ENCODE measurements at places on chromosomes 12 and 14.

- DNase-seq, result no peak
Observed at GRCh38 chr14:106662936-106663550, 1136.7 kb downstream of the TMEM121 start.

- DNase-seq, result no peak
Observed at GRCh38 chr12:2341051-2341751, 288.4 kb downstream of the CACNA1C start.

DNA sequence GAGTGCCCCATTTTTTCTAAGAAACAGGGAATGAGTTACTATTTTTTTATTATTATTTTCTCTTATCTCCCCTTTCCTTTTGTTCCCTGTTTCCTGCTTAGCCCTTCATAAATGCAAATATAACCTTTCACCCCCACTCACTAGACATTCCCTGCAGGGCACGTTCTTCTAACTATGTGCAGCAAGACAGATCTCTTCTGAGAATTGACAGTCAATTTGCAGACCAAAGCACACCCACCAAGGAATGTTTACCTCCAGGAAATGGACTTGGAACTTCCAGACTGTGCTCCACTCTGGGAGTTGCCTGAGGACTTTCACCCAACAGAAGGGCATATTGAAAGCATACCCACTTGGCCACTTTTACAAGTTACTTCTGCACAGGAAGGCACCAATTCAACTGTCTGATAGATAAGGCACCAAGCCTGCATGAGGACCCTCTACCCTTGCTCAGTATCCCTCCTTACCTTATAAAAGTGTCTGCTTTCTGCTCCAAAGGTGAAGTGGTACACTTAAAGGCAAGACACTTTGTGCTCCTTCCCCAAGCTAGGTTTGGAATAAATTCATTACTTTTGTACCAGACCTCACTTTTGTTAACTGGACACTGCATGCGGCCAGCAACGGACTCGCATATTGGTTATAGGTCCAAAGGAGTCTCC, 6.5 kb downstream of the TAS2R19 start:
- DNase-seq, result no peak

DNA sequence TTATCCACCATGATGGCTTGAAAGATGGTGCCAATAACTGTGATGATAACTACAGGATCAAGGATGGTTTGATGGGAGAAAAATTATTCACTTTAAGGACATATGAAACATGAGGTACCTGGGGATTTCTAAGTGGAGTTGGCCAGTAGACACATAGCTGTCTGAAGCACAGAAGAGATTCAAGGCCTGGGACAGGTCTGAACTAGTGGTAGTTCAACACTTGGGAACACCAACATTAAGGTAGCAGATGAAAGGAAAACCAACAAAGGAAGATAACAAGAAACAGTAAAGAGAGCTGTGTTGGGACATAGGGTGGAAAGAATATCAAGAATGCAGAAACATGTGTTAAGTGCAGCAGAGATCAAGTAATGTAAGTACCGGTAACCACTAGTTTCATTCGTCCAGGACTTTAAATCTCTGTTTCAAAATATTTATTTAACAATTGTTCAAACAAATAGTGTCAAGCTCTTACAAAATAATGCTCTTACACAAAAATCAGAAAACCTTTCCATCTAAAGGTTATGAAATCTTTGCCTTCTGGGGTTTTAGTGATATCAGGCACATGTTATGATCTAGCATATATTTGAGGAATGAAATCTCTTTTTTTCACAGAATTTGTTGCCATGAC, 104.7 kb downstream of the ST8SIA1 start:
- DNase-seq, result no peak

DNA sequence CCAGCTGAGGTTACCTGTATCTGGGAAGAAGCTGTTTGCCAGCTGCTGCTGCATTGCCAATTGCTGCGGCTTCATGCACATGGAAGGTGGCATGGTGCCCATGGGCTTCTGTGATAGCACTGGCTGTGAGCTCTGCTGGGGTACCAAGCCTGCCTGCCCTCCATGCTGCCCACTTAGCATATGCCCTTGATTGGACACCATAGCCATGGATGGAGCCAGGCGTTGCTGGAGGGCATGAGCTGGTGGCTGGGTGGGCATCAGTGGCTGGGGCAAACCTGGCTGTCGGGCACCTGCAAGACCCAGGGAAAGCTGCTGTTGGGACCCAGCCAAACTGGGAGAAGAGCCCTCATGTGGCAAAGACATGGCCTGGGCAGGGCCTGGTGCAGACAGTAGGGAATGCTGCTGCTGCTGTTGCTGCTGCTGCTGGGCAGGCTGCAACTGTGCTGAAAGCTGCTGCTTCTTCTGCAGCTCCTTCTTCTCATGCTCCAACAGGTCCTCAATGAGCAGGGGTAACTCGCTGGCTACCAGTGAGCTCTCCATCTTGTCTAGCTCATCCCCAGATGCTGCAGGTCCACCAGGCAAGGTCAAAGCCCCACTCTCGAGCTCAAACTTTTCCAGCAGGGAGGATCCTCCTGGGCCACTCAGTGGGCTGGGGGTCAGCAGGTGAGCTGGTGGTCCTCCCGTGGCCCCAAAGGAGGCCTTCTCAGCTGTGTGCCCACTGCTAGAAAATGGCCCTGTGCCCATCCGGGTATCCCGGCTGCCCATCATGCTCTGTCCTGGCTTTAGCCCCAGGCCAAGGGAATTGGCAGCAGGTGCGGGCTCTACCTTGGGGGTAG, 18.8 kb upstream of the PRKAG1 start:
- DNase-seq, result no peak

- DNase-seq, result no peak
Observed at GRCh38 chr14:96363751-96364336, 518 bp downstream of the GSKIP start.

GRCh38 chr12:121767525-121768016, 25.9 kb downstream of the RHOF start:
- no peak for DNase-seq

DNA sequence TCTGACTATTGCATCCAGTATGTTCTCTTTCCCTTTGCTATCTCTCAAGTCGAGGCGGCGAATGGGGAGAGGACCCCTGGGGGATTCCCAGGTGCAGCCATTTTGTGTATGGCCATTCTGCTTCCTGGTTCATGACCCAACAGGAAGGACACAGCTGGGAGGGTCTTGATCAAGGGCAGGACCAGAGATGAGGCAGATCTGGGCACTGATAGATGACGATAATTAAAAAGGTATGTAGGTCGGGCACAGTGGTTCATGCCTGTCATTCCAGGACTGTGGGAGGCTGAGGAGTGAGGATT, 73.9 kb downstream of the EID3 start:
- no peak for DNase-seq

GRCh38 chr14:59630288-59630963, 53.8 kb upstream of the CCDC175 start:
- DNase-seq, result no peak

- no peak for DNase-seq
Observed at GRCh38 chr12:59185295-59185694, 265.0 kb upstream of the LRIG3 start.

DNA sequence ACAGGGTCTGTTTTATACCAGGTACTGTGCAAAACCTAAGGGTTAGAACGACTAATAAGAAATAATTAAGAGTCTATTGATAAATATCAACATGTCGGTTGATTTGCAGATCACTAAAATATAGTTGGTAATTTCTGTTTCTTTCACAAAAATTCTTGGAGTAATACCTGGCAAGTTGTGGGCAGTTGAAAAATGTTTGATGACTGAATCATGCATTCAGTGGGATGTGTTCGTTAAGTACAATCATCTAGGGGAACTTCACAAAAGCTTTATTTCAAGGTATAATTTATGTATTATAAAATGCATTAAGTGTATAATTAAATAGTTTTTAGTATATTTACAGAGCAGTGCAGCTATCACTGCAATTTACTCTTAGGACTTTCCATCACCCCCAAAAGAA, 120.0 kb downstream of the KCNA5 start:
- DNase-seq, result no peak

- no peak for DNase-seq
Observed at GRCh38 chr12:128138125-128138524, 128.8 kb upstream of the TMEM132C start.

DNA sequence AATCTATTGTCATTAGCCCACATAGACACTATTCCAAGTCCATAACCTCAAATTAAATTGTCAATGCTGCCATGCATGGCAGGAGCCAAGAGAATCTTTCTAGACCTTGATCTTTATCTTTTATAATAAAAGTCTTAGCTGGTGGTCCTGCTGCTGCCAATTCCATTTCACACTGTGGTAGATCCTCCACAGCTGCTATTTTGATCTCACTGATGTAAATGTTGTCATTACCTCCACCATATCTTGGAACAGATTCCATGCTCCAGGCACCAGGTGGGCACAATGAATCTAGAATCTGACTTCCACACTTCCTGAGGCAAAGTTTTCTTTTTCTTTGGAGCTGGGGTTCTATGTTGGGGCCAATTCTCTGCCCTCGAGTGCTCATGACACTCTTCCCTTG, 161.2 kb downstream of the TMTC3 start:
- no peak for DNase-seq

DNA sequence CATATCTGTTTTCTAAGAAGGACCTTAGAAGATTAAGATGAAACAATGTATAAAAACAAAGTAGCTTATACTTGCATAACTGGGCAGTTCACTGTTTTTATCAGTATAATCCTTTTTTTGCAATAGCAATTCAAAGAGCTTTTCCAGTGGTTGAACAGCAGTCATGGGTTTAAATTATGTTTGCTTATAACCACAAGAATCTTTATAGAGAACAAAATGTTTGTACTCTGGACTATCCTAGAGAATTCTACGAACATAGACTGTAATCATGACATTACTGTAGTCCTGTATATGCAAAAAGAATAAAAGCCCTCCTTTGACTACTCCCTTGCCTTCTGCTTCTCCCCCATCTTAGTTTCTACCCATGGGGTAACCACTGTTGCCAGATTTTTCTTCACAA, 5.7 kb downstream of the FAM177A1 start:
- DNase-seq, result no peak

DNA sequence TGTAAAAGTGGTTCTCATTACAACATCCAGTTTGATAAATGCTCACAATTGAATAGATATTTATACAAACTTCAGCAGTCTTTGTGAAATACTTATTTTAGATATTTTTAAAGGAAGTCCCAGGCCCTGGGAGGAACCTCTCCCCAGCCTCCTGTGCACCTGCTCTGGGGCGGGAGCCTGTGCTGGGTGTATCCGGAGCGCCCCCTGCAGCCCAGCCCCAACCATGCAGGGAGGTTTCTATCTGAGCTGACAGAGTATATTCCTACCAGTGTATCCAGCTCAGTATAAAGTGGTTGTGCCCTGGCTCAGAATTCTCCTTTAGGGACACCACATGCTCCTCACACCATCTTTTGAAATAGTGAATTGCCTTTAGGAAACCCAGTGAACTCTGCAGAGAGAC, 851.8 kb downstream of the TMEM121 start:
- no peak for DNase-seq

GRCh38 chr14:54322701-54323337, 74.0 kb upstream of the CDKN3 start:
- DNase-seq, result no peak

DNA sequence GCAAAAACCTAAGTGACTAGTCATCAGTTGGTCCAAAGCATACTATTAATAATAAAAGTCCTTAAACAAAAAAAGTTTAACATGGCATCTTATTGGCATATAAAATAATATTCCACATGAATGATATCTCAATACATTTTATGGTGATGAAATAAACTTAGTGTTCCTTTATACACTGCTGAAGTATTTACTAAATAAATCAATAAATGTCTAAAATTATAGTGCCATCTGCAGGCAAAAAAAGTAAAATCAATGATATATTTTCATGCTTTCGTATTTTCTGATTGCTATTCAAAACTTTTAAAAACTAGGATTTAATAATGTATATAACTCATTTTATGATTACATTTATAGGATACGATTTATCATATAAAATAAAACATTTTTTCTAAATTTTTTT, 30.5 kb downstream of the PUS7L start:
- no peak for DNase-seq

DNA sequence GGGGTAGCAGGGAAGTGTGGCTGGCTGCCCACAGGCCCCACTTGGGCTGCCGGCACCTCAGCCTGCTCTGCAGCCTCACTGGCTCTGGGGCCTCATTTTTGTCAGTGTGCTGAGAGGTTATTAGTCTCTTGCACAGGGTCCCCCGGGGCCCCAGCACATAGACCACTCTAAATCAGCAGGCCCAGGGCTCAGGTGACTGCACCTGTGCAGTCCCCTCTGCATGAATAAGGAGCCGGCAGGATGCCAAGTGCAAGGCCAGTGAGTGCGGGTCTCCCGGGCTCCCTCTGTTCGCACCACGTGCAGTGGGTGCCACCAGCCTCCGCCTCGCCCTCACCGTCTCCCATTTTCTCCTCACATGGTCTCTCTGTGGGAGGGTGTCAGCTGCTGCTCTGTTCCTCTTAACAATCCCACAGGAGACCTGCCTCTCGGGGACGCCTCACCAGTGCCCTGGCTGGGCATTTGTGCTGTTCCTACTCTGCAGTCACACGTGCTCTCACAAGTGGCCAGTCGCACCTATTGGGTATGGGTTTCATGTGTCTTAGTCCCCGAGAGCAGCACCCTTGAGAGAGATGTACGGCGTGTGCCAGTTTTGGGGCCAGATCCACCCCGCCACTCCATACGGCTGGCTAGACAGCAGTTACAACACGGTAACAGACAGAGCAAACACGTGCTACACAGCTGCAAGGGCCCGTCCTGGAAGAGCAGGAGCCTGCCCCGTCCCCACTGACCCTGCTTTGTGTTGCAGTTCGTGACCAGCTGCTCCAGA, 40.4 kb downstream of the MMAB start:
- no peak for DNase-seq

DNA sequence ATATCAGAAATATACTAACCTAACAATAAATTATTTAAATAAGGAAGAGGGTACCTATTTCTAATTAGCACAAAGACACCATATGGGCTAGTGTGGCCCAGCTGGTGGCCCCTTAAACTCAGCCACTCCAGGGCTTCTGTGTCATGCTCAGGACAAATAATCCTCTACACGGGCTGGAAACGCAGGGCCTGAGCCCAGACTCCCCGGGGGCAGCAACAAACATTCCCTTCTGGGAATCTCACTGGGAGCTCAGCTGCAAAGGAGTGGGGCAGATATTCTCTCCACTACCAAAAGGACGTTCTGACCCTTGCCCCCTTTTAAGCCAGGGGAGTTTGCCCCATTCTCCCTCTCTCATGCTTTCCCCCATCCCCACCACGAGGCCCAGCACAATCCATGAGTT, 43.7 kb upstream of the ELK3 start:
- DNase-seq, result no peak
